ENCODE measurements at places on chromosomes 3 and 15.

DNA sequence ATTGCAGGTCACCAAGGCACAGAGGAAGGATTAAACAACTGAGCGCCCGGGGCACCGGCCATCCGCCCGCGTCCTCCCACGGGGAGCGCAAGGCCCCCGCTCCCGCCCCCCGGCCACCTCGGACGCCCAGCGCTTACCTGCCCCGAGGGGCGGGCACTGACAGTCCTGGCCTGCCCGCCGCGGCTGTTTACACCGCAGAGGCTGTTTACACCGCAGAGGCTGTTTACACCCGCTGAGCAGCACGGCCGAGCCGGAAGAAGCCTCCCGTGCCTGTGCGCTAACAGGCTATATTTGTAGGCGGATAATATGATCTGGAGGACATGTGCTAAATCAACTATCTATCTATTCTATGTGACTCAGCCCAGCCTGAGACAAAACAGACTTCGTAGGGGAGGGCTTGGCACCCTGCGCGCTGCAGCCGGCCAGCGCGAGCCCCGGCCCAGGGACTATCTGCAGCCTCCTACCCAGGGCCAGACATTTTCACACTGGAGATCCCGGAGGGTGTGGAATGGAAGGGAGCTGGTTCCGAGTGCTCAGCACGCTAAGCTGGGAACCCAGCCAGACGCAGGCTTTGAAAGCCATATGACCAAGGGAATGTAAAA is at the start of gene LRRC2:
Gene LRRC2 (minus strand): TSS at position 263 of the 602 bp plus-strand sequence. CDS start 14,711 bp downstream, outside the sequence.
- no peak for DNase-seq

- no peak for DNase-seq
These were observed 552.1 kb downstream of the PYDC2 start for GRCh38 chr3:192013110-192013509.

GRCh38 chr15:34729886-34730285 is 24.9 kb downstream of the GJD2 start:
- DNase-seq = no peak

GRCh38 chr15:78131295-78132061 is at the start of gene CIB2:
Gene CIB2, minus strand, starts transcription at chr15:78131445. Its CDS starts 230 bp downstream, at chr15:78131215.
- DNase-seq = peak; percentile 20

- no peak for DNase-seq
These were observed 446.3 kb upstream of the NECTIN3 start for GRCh38 chr3:110625201-110625747.

DNA sequence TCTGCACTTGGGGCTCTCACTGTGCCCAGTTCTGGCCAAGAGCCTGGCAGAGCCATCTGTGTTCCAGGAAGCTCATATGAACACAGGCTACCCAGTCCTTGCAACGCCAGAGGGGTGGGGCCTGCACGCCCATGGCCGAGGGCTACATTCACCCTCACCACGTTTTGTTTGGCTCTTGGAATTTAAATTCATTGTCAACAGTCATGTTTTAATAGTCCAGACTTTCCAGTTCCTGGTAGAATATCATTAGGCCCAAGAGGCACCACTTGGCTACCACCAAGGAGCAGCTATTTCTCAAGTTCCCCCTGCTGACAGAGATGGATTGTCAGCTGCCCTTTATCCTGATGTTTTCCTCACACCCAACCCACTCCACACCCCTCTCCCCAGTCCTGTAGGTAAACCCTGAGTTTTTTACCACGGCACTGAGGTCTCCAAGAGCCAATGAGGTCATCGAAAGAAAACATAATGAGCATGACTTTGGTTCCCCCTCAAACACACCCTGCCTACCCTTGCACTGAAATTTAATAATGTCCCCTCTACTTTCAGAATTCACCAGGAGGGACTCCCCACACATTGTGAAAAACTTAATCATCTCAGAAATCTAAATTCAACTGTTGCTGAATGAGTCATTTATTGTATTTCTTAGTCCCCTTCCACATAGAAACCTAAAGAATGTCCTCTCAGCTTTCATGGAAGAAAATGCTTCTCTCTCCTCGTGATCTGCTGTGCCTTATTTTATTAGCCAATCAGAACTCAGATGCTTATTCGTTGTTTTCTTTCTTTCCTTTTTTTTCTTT is 125.1 kb downstream of the SHQ1 start:
- DNase-seq = no peak

- DNase-seq = no peak
These were observed 113.8 kb upstream of the TGFBR2 start for GRCh38 chr3:30492322-30493192.

GRCh38 chr3:125552401-125552800 is 32.4 kb upstream of the SNX4 start:
- no peak for DNase-seq

- no peak for DNase-seq
These were observed 28.4 kb downstream of the IRAK2 start for GRCh38 chr3:10192953-10193691.

GRCh38 chr3:100231668-100232067 is 29.1 kb upstream of the TBC1D23 start:
- no peak for DNase-seq

DNA sequence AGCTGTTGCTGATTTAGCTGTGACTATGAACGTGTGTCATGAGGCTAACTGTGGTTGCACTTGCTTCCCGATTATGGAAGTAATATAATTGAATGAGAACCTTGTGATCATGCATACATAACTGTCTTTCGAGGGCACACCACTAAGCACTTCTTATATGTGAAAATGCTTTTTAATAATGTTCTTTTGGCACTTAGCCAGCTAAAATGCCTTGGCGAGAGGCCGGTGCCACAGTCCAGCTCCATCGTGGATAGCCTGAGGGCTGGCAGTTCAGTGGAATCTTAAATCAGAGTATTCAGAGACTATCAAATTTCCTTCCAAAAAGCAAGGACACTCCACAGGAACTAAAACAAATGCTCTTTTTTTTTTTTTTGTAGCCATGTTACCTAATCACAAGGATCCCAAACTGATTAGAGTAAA is 161.6 kb upstream of the FRMD4B start:
- DNase-seq = no peak

DNA sequence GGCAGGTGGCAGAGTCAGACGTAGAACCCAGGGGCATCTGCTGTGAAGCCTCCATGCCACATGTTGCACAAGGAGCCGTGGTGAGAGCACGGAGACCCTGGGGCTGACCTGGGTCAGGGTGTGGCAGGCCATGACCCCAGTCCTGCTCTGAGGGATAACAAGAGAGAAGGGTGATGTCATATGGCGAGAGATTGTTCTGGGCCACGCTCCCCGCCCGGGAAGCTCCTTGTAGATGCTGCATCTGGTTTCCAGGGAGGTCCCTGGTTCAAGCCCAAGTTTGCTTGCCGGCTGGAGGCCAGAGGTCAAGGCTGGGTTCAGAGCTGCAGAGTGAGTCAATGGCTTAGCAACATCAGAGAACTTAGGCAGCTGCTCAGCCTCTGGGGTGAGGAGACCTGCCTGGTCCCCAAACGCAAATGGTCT is 17.3 kb downstream of the FGD5 start:
- no peak for DNase-seq

- peak; percentile 35 for DNase-seq
These were observed 18.5 kb upstream of the LMCD1 start for GRCh38 chr3:8482960-8483665.

GRCh38 chr3:127698691-127699415 is 26.1 kb downstream of the ABTB1 start:
- no peak for DNase-seq

Data from caudate nucleus (tissue), 63 donors.